ENCODE measurements at places on chromosomes 3 and 15. TPM values are rescaled to one million over a fixed set of nuclear protein-coding genes. Genes with fewer than 3 reads are reported as not detected.

Gene SCAANT1
- 8.0 TPM for total RNA-seq

DNA sequence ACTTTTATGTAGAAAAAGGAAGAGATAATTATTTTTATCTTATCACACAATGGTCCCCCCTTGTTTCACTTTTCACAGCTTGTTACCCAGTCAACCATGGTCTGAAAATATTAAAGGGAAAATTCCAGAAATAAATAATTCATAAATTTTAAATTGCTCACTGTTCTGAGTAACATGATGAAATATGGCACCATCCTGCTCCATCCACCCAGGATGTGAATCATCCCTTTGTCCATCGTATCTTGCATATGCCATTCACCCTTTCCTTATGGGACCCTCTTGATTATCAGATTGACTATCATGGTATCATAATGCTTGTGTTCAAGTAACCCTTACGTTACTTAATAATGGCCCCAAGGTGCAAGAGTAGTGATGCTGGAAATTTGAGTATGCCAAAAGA lies 43.7 kb downstream of the ANKRD28 start:
- H3K27ac ChIP-seq: no peak overlapping the region
- H3K4me3 ChIP-seq: no peak overlapping the region
- no peaks in the 10 kb centered on the region for H3K4me1 ChIP-seq
- H3K27me3 ChIP-seq: no peaks in the 10 kb centered on the region
- peaks cover 17% of the 10 kb centered on the region for H3K36me3 ChIP-seq
- no peak for DNase-seq

Gene CELF6
- 2.6 TPM for total RNA-seq

DNA sequence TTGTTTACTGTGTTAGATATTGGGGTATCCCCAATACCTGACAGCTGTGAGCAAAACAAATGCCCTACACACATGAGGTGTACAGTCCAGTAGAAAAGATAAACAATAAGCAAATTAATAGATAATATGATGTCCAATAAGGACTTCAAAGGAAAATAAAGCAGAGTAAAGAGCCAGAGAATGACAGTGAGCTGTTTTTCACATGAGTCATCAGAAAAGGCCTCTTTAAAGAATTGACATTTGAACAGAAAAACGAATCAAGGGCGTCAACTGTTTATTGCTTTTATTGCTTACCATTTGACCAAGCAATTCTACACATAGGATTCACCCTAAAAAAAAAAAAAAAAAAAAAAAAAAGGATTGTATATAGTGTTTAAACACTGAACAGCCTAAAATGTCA lies 96.6 kb upstream of the FLNB start:
- no peak for DNase-seq
- no peak overlapping the region for H3K4me3 ChIP-seq
- H3K27me3 ChIP-seq: no peaks in the 10 kb centered on the region
- no peaks in the 10 kb centered on the region for H3K4me1 ChIP-seq
- H3K27ac ChIP-seq: no peak overlapping the region
- H3K36me3 ChIP-seq: peaks cover 39% of the 10 kb centered on the region

DNA sequence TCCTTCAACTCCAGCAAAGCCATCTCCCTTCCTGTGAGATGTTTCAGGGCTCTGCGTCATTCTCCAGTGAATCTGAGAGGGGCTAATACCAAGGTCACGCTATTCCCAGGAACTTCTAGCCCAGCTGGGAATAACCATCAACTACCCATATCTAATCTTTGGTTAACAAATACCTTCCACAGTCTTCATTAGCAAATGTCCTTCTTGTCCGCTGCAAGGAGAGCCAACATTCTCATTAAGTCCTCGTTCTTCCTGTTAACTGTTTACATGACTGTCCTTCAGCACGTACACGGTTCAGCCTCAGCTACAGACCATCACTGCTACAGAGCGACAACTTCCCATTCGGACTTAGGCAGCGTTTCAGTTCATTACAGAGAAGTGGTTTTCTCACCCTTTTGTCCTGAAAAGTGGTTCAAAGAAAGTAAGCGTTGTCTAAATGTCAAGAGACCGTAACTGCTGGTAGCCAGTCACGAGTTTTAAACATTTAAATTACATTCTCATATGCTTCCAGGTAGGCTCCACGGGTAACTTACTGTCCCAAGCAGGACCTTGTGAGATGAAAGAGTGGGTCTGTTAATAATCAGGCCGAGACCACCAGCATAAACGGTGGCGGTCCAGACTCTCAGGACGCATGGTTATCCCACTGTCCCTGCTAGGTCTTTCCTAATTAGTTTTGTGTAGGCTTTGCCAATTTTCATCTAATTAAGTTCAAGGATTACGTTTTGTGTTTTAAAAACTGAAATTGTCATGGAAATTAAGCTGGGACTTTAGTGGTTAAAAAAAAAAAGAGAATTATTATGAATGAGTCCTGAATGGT lies 63.8 kb downstream of the CHSY1 start:
- peaks cover 7% of the 10 kb centered on the region for H3K4me1 ChIP-seq
- no peaks in the 10 kb centered on the region for H3K27me3 ChIP-seq
- DNase-seq: no peak
- H3K27ac ChIP-seq: no peak overlapping the region

GRCh38 chr15:50353975-50354837 lies 792 bp downstream of the GABPB1 start:
- peak; percentile 54 for DNase-seq
- H3K27ac ChIP-seq: peak overlapping the region; percentile 100
- no peaks in the 10 kb centered on the region for H3K36me3 ChIP-seq
- no peaks in the 10 kb centered on the region for H3K27me3 ChIP-seq
- H3K4me1 ChIP-seq: peaks cover 25% of the 10 kb centered on the region
- H3K4me3 ChIP-seq: peak overlapping the region; percentile 99

GRCh38 chr3:4584456-4585249 lies 91.5 kb downstream of the ITPR1 start:
- no peaks in the 10 kb centered on the region for H3K36me3 ChIP-seq
- no peak overlapping the region for H3K27ac ChIP-seq
- peaks cover 28% of the 10 kb centered on the region for H3K4me1 ChIP-seq
- no peak overlapping the region for H3K4me3 ChIP-seq
- peak; percentile 55 for DNase-seq

DNA sequence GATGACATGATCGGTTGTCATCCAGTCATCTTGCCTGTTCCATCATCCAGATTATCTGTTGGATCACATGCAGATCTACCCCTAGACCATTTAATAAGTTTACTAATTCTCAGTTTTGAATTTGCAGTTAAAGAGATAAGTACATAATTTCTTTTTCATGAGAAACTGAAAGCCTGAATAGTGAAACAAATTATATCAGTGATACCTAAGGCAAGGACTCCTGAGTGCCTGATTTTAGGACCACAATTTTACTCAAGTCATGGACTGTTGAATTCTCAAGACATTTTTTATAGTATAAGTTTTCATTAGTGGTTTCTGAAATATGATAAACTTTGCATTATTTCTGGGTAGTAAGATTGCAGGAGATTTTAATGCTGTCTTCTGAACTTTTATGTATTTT lies 13.2 kb downstream of the SIDT1 start:
- no peak overlapping the region for H3K27ac ChIP-seq
- peaks cover 17% of the 10 kb centered on the region for H3K36me3 ChIP-seq
- DNase-seq: no peak
- H3K27me3 ChIP-seq: no peaks in the 10 kb centered on the region

- no peaks in the 10 kb centered on the region for H3K4me1 ChIP-seq
- H3K27ac ChIP-seq: no peak overlapping the region
- DNase-seq: no peak
- H3K27me3 ChIP-seq: no peaks in the 10 kb centered on the region
- H3K36me3 ChIP-seq: no peaks in the 10 kb centered on the region
Observed at GRCh38 chr3:140399871-140400270, 278.0 kb upstream of the TRIM42 start.

DNA sequence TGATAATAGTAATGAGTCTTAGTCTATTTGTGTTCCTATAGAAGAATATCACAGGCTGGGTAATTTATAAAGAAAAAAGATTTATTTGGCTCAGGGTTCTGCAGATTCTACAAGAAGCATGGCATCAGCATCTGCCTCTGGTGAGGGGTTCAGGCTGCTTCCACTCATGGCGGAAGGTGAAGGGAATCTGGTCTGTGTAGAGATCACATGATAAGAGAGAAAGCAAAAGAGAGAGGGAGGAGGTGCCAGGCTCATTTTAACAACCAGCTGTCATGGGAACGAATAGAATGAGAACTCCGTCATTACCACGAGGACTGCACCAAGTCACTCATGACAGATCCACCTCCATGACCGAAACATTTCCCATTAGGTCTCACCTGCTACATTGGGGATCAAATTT lies 664.0 kb upstream of the SGO1 start:
- H3K4me1 ChIP-seq: no peaks in the 10 kb centered on the region
- no peak overlapping the region for H3K4me3 ChIP-seq
- no peak overlapping the region for H3K27ac ChIP-seq
- DNase-seq: no peak
- no peaks in the 10 kb centered on the region for H3K36me3 ChIP-seq
- H3K27me3 ChIP-seq: no peaks in the 10 kb centered on the region

Gene GNAT1
- total RNA-seq: not detected

DNA sequence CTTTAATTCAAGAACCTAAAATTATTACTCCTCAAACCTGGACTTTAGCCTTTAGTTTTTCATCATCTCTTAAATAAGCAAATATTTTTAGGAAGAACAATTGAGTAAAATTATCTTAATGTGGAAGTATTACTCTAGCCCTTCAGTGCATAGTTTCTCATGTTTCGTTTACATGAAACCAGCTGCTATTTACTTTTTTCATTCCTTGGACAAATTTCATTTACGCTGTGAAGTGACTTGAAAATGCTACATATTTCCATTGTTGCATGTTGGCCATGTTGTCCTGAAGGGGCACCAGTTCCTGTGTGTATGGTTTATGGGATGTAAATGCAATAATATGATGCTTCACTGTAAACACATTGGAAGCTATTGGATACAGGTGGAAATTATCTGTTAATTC lies 49.9 kb downstream of the SLC25A26 start:
- H3K36me3 ChIP-seq: no peaks in the 10 kb centered on the region
- H3K27me3 ChIP-seq: no peaks in the 10 kb centered on the region
- H3K4me3 ChIP-seq: no peak overlapping the region
- DNase-seq: no peak

DNA sequence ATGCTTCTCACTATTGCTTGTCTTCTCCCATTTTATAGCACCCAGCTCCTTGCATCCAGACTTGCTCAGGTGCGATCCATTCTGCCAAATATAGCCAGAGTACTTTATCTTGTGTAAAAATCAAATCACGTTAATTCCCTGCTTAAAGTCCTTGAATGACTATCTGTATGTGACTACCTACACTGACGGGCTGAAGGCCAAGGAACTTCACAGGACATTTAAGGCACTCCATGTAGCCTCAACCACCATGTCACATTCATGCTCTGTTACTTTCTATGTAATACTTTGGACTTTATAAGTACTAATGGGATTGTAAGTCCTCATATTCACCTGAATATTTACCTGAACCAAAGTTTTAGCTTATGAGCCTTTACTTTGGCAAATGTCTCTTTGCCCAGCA lies 489.9 kb downstream of the MECOM start:
- no peaks in the 10 kb centered on the region for H3K4me1 ChIP-seq
- no peaks in the 10 kb centered on the region for H3K36me3 ChIP-seq
- H3K27me3 ChIP-seq: no peaks in the 10 kb centered on the region
- no peak overlapping the region for H3K4me3 ChIP-seq
- no peak for DNase-seq

DNA sequence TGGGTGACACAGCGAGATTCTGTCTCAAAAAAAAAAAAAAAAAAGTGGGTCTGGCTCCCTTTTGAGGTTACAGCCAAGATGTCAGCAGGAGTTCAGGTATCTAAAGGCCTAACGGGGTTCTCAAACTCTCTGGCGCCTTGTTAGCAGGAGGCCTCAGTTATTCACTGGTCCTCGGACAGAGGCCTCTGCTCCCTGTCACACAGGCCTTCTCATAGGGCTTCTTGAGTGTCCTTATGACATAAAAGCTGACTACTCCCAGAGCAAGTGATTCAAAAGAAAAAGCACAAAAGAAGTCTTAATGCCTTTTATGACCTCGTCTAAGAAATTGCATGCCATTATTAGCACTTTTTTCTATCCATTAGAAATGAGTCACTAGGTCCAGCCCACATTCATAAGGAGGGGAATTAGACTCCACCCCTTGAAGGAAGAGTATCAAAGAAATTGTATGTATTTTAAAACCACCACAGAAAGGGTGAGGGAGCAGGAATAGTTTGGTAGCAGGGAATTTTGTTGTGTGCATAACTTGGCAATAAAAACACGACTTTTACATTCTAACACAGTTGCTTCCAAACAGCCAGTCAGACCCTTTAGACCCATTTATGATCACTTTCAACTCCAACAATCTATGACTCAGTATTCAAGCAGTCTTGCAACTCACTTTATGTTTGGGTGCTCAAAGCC lies 90.3 kb downstream of the MEX3B start:
- no peak for DNase-seq
- H3K27me3 ChIP-seq: no peaks in the 10 kb centered on the region
- no peaks in the 10 kb centered on the region for H3K4me1 ChIP-seq
- H3K36me3 ChIP-seq: no peaks in the 10 kb centered on the region
- no peak overlapping the region for H3K4me3 ChIP-seq

- H3K4me1 ChIP-seq: no peaks in the 10 kb centered on the region
- no peaks in the 10 kb centered on the region for H3K27me3 ChIP-seq
- no peak overlapping the region for H3K4me3 ChIP-seq
Observed at GRCh38 chr15:22918056-22918455, 62.1 kb downstream of the CYFIP1 start.

DNA sequence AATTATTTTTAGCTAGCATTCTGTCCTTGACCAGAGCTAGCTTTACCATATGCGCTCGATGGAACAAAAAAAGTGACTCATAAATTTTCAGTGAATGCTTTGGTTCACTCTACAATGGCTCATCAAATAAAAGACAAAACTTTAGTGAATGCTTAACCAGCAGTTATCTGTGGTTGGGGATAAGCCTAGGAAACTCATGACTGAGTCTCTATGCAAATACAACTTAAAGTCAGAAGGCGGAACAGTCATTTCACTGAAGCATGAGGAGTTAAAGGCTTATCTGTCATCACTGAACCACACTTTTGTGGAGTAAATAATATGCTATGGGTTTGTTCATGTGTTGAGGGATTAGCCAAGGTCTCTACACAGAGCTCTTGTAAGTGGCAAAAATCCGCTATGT lies 308.4 kb downstream of the SQOR start:
- DNase-seq: no peak
- H3K4me1 ChIP-seq: no peaks in the 10 kb centered on the region
- H3K4me3 ChIP-seq: no peak overlapping the region
- H3K27ac ChIP-seq: no peak overlapping the region
- H3K27me3 ChIP-seq: no peaks in the 10 kb centered on the region
- H3K36me3 ChIP-seq: no peaks in the 10 kb centered on the region

DNA sequence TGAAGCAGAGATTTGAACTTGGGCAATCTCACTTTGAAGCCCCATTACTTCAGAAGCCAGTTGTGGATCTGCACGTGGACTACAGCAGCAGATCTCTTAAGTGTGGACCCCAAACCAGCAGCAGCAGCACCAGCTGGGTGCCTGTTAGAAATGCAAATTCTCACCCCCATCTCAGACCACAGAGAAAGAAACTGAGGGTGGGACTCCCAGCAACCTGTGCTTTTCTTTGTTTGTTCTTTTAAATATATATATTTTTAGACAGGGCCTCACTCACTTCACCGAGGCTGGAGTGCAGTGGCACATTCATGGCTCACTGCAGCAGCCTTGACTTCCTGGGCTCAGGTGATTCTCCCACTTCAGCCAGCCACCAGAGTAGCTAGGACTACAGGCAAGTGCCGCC lies 53.2 kb downstream of the SLTM start:
- peaks cover 63% of the 10 kb centered on the region for H3K36me3 ChIP-seq
- no peaks in the 10 kb centered on the region for H3K27me3 ChIP-seq
- DNase-seq: no peak
- no peak overlapping the region for H3K4me3 ChIP-seq
- H3K27ac ChIP-seq: no peak overlapping the region
